ENCODE measurements at places on chromosomes 1 and 21.

DNA sequence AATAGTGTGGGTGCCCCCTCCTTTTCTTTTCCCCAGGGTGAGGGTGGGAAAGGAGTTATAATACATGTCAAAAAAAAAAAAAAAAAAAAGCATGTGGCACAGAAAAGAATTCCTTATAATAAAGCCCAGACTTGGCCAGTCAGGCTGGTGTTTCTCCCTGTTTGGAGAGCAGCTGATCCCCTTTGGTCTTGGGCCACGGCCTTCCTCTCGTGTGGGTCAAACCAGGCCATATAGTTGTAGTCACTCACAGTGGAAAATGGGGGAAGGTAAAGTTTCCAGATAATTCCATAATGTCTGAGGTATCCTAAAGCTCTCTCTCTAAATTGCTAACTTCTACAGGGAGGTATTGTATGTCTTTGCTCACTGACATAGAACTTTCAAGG lies 22.0 kb downstream of the CLIC6 start:
- DNase-seq = no peak

- no peak for DNase-seq
These were observed at the start of gene SELP for GRCh38 chr1:169630006-169630405. Gene SELP, minus strand, starts transcription at chr1:169630124. Its CDS starts 50 bp downstream, at chr1:169630074.

- DNase-seq = no peak
These were observed 107.6 kb downstream of the TSEN15 start for GRCh38 chr1:184158896-184159681.

GRCh38 chr1:8987881-8988617 lies 38.2 kb downstream of the SLC2A7 start:
- DNase-seq = peak; percentile 24

DNA sequence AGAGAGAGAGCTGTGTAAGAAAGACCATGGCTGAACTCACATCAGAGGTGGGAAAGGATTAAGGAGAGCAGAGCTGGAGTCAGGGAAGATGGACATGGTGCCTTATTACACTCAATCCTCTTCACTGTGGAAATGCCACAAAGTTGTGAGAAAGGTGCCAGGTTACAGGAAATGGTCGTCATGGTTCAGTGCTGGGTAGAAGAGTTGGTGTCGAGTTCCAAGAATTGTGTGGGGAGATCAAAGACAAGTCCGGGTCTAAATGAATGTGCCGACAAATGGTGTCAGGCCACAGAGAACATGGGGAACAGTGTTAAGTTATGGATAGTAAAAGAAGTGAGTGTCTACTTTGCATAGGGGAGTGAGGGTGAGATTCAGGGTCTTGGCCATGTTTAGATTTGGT lies 40.9 kb downstream of the LAMC2 start:
- no peak for DNase-seq

DNA sequence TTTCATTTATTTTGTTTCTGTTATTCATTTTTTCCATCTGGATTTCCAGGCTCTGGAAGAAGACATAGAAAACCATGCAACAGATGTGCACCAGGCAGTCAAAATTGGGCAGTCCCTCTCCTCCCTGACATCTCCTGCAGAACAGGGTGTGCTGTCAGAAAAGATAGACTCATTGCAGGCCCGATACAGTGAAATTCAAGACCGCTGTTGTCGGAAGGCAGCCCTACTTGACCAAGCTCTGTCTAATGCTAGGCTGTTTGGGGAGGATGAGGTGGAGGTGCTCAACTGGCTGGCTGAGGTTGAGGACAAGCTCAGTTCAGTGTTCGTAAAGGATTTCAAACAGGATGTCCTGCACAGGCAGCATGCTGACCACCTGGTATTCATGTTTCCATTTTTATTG lies 63.5 kb upstream of the BMP8A start:
- no peak for DNase-seq

DNA sequence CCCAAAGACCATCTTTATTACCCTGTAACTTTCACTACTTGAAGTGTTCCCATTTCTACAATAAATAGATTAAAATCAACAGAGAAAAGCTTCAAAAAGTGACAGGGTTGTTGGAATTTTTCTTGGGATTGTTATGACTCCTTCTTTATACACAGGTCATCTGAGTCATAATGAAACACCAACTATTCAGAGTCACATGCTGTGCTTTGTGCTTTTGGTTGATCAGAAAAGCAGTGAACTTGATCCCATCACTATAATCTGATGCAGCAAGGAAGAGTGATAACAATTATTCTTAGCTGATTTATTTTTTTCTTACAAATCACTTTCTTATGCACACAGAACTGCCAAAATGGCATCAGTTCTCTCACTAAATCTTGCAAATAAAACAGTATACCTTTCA lies 422.9 kb downstream of the PTBP2 start:
- DNase-seq = peak; percentile 49

- peak; percentile 28 for DNase-seq
These were observed 191.8 kb upstream of the SAMSN1 start for GRCh38 chr21:14737922-14738321.

- no peak for DNase-seq
These were observed 52.8 kb downstream of the IGSF21 start for GRCh38 chr1:18160290-18160942.

Measured in HS-5 (cell line).